ENCODE measurements at places on chromosomes 5 and 9.

DNA sequence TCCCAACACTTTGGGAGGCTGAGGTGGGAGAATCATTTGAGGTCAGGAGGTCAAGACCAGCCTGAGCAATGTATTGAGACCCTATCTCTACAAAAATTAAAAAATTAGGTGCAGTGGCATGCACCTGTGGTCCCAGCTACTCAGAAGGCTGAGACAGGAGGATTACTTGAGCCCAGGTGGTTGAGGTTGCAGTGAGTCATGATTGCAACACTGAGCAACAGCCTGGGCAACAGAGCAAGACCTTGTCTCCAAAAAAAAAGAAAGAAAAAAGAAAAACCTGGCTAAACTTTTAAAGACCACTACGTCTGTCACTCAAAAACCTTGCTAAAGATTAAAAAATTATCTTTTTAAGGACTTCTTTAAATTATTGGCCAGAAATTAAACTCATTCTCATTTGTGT, 59.8 kb upstream of the ABCA1 start:
- no peak for DNase-seq

DNA sequence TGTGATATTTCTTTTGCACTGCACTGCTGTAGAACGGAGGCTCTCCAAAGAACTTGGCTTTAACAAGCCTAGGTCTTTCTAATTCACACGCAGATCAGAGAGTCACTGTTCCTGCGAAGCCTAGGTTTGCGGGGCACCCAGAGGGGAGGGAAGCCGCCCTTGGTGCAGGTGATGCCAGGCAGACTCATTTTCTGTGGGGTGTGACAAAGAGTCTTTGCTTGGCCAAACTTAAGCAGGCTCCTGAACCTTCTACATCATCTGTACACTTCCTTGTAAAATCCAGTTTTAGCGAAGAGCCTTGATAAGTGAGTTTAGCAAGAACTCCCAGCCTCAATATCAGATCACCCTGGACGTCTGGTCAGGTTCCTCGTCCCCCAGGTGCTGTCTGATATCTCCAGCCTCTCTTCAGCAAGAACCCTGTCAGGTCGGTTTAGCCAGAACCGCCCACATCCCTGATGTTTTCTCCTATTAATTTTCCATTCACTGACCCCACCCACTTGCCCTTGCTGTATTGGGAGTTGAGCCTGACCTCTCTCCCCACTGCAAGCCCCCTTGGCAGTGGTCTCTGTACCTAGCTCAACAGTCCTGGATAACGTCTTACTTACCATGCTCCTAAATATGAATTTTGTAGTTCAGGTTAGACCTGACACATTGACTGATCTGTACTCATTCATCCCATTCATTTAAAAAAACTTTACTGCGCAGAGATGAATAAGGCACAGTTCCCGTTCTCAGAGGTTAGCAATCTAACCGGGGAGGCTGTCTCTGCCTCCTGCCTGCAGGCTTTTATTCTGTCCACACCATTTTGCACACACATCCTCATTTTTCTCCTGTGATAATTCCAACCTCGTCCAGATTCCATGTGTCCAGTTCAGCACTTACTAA, 880 bp upstream of the UBAC1 start:
- DNase-seq = no peak

DNA sequence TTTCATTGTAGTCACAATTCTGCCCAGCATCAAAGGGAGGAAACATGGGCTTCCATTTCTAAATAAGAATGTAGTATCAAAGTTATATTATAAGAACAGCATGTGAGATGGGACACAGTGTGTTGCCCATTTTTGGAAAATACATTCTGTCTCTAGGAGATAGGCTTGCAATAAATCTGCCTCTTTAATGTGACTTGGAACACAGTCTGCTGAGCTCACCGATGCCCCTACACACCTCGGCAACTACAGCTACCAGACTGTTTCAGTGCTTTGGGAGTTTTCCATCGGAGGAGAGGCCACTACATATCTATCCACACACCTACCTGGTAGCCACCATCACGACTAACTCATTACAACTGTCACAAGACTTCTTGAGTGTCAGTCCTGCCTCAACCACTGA, 18.9 kb upstream of the FCHO2 start:
- no peak for DNase-seq

DNA sequence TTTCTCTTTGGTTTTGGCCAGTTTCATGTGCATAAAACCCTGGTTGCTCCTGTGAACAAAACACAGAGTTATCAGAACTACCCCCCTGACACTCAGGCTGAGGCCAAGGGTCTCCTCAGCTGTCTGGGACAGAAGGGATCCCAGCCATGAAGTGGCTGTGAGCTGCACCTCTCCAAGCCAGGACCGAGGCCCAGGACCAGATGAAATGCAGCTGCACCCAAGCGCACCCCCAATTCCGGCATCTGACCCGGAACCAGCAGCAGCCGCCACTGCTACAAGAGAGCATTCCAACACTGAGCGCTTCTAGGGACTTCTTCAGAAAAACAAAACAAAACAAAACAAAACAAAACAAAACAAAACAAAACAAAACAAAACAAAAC, 16.0 kb upstream of the SLC25A51 start:
- DNase-seq = no peak

DNA sequence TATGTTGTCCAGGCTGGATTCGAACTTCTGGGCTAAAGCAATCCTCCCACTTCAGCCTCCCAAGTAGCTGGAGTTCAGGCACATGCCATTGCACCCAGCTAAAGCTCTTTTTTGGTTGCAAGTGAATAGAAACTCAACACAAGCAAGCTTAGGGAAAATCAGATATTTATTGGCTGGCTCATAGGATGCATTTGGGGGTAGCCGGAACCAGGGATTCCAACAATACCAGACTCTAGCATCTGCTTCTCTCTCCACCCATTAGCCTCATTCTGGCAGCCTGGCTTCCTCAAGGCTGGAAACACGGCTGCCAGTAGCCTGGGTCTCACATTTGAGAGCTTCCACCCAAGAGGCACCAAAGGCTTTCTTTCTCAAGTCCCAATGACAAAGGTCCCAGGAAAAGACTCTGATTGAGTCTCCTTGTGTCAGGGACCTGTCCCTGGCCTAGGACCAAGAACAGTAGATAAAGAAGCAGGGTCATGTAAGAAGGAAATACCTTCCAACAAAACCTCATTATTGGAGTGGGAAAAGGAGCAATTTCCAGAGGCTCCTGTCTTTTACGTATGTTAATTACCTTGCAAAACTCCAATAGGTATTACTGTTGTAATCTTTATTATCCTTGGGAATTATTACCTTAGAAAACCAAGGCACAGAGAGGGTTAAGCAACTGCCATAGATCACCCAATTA, 23.0 kb upstream of the B4GALT1 start:
- no peak for DNase-seq

DNA sequence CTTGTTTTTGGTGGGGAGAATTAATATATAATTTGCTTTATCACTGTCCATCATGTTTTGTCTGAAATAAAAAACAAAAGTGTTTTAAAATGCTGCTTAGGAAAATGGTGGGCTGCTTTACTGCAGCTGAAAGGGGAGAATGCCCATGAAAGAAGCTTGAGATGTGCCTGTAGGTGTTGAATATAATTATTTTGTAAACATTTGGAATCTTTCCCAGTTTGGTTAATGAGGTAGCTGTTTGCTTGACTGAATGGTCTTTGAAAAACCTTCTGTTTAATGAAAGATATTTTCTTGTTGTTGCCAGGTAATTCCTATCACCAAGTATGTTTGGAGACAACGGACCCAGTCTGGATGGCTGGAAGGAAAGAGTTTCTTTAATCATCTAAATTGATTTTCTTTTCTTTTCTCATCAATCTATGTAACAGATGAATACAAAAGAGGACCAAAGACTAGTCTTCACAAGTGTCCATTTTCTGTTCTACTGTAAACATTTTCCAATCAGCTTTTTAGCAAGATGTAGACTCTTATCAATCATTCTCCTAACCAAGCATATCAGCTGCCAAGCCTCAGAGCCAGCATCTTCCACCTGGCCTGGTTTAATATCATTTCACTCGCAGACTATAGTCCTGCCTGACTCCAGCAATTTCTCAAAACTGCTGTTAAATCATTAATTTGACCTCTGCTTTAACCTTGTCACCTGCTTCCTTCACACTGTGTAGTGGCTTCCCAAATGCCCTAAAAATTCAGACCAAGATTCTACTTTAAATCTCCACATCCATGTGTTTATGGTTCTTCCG, 441.2 kb upstream of the CHD1 start:
- DNase-seq = no peak

DNA sequence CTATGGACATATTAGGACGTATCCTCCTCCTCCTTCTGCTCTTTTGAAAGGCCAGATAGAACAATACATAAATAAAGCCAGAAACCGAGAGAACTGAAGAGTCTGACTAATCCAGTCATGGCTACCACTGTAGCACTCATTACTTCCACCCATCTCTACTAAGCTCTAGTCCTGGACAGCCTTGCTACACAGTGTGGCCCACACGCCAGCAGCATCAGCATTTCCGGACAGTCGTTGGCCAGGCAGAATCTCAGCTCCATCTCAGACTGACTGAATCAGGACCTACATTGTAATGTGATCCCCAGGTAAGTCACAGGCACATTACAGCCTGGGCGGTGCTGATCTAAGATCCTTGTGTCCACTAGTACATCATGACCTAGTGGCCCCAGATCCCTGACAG, 182.9 kb downstream of the DRD1 start:
- no peak for DNase-seq

DNA sequence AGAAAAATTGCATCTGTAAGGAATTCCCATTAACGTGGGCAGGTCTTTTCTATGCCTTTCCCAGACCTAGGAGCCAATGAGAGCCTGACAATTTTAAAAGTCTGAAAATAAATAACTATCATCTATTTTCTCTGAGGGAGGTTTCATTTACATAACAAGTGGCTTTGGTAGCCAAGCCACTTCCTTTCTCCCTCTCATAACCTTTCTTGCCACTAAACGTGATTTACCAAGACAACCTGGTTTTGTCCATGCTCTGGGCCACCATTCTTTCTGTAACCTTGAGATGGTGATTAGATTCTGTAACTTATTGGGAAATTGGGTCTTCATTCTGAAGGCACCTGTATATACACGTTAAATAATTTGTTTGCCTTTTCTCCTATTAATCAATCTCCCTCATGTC, 1046.9 kb downstream of the CDH12 start:
- no peak for DNase-seq

DNA sequence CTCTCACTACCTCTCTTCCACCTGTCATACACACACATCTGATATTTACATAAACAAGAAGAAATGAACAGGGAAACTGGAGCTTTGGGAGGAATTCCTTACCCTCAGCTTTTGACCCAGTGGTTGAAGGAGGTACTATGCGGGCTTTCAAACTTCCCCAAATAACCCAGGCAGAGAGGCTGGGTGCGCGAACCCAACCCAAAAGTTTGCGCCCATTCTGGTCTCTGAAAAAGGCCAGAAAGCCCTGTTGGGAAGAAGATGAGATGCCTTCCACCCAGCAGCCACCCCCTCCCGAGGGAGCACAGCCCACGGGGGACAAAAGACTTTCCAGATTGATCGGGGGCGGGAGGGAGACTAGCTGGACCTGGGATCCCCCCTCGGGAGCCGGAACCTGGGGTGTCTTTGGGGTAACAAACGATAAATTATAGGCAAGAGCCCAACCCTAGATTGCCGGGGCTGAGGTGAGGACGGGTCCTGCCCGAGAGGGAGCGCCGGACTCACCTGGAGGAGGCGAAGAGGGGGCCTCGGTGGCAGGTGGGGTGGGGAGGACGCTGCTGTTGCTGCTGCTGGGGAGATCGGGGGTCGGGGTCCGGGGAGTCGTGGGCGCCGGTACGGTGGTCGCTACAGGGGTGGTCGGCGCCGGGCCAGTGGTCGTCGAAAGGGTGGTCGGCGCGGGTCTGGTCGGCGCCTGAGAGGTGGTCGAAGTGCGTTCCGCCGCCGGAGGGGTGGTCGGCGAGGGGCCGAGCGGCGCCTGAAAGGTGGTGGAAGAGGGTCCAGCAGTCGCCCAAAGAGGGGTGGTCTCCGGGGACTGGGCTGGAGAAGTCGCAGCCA, 798 bp downstream of the MEGF9 start:
- DNase-seq = no peak

DNA sequence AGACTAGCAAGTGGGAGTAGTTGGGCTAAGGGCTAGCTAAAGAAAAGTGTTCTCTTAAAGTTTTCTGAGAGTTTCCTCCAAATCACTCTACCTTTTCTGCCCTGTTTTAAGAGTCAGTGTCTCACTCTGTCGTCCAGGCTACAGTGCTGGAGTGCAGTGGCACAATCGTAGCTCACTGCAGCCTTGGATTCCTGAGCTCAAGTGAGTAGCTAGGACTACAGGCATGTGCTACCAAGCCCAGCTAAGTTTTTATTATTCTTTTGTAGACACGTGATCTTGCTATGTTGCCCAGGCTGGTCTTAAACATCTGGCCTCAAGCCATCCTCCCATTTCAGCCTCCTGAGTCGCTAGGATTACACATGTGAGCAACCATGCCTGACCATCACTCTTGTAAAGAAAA, 378.9 kb downstream of the CAAP1 start:
- no peak for DNase-seq

DNA sequence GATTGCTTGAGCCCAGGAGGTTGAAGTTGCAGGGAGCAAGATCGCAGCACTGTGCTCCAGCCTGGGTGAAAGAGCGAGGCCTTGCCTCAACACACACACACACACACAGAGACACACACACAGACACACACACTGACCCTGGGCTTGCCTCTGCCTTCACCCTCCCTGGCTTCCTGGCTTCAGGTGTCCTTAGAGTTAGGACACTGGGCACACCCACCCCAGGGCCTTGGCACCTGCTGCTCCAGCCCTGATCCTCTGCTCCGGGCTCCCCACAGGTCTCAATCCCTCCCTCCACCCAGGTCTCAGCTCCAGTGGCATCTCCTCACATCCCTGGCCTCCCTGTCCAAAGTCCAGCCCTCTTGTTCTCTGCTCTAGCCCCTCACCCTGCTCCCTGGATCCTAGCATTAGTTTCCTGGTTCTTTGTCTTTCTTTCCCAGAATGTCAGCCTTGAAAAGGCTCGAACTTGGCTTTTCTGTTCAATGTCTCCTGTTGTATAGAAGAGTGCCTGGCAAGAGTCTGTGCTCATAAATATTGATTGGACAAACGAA, 212.9 kb downstream of the C9orf50 start:
- no peak for DNase-seq

DNA sequence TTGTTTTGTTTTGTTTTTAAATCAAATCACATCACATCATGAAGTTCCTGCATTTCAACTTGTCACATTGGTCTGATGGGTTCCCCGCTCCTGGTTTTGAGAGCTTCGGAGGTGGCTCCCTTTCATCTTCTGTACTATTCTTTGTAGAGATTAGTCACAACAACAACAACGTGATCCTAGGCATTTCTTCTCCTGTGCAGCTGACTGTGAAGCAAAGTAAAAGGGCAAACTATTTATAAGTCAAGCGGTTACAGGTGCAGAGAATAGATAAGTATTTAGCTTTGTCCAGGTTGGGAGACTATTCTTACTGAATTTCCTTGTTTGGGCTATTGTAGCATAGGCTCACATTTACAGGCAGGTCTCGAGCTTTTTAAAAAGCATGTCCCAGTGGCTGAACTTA, 197.7 kb upstream of the CDKN2B start:
- no peak for DNase-seq

GRCh38 chr9:34653151-34654072, 1.4 kb downstream of the IL11RA start:
- DNase-seq = no peak

DNA sequence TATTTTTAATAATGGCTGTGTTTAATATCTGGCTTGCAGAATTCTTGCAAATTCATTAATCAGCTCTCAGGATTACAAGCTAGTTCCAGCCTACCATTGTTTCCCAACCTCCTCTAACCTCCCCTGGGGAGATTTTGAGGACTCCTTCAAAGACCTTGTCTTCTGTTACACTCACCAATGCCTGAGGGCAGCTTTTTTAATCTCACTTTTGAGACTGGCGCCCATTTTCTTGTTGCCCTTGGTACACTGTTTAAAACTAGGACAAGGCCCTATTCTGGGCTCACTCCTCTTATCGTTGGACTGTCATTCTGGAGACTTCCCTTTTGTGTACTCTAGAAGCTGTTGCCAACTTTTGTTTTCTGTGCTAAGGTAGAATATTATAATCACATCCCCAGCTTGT, 13.6 kb upstream of the EQTN start:
- no peak for DNase-seq
